Activated T-cell treated with anti-CD3 and anti-CD28 coated beads, Interleukin-2, amount 50 U/mL, for 1 hour (primary cell): ENCODE measurements at places on chromosomes 1 and 21.

DNA sequence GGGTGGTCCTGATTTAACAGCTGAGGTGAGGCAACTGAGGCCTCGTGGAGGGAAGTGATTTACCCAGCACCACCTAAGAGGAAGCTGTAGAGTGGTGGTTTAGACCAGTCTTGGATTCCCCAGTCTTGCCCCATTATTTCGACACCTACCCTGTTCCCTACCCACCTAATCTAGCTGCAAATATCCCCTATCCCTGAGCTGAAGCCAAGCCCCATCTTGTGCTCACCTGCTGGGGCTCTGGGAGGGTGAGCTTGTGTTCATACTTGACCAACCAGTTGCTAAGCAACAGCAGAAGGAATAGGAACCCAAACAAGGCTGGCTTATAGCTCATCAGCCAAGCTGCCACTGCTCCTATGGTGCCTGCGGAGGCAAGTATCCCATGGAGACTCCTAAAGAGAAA, 2.0 kb downstream of the TEX46 start:
- DNase-seq, result no peak

GRCh38 chr1:54854381-54855020, 32.5 kb downstream of the DHCR24 start:
- no peak for DNase-seq

GRCh38 chr21:29775462-29775861, 164.3 kb downstream of the GRIK1 start:
- no peak for DNase-seq

GRCh38 chr1:179141592-179142251, 59.9 kb downstream of the TOR3A start:
- no peak for DNase-seq

DNA sequence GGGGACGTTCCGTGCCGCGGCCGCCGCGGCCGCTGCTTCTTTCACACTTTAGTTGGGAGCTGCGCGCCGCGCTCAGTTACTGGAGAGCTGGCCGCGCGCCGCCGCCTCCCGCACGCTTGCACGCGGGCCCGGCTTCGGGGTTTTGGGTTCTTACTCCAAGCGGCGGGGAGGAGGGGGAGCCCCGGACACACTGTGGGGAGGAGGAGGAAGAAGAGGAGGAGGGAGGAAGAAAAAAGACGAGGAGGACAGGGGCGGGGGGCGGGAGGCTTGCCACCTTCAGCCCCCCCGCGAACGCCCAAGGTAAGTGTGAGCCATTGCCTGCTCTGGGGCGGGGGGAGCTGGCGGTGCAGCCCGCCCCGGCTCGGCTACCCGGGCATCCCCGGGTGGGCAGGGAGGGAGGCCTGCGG, 243 bp downstream of the C1orf21 start:
- DNase-seq, result no peak

DNA sequence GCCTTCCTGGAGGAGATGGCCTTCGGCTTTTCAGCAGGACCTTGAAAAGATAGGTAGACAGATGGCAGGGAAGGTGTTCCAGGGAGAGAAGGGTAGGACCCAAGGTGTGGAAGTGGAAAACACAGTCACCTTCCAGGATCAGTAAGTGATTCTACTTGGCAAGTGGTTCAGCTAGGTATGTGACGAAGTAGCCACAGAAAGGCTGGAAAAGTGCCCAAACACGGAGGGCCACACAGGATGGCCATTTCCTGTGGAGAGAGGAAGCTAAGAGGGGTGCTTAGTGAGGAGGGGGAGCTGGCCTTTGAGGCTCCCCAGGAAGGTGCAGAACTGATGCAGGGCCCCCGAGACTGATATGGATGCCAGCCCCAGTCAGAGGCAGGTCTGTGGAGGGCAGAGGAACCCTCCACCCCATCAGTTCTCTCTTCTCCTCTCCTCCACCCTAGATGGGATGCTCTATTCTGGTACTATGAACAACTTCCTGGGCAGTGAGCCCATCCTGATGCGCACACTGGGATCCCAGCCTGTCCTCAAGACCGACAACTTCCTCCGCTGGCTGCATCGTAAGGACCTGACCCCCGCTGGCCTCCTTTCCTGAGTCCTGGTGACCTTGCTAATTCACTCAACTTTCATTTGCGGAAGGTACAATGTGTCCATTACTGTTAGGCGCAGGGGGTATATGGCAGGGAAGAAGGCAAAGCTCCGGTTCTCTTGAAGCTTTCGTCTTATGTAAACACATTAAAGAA, 6.8 kb downstream of the SEMA4A start:
- DNase-seq, result no peak
